Stimulated activated CD8-positive, alpha-beta memory T cell treated with anti-CD3 and anti-CD28 coated beads, Interleukin-4, amount 100 ng/mL, for 1 hour (primary cell): ENCODE measurements at places on chromosomes 1 and 21.

- no peak for DNase-seq
Observed at GRCh38 chr21:33261635-33262034, 4.5 kb upstream of the IL10RB start.

DNA sequence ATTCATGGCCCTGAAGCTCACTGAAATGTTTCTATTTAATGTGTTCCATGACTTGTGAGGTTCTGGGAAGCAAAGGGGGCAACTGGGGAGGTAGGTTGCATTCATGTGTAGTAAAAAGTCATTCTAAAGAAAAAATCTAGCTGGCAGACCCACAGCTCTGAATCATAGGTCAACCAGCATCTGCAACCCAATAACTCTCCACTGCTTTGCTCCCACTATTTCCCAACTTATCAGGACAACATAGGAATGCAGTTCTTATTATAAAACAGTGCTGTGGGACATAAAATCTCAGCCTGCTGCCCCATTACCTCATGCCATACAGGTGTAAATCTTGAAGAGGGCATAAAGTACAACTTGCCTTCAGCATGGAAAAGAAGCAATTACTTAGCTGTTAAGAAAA is 576.1 kb upstream of the PTBP2 start:
- no peak for DNase-seq

DNA sequence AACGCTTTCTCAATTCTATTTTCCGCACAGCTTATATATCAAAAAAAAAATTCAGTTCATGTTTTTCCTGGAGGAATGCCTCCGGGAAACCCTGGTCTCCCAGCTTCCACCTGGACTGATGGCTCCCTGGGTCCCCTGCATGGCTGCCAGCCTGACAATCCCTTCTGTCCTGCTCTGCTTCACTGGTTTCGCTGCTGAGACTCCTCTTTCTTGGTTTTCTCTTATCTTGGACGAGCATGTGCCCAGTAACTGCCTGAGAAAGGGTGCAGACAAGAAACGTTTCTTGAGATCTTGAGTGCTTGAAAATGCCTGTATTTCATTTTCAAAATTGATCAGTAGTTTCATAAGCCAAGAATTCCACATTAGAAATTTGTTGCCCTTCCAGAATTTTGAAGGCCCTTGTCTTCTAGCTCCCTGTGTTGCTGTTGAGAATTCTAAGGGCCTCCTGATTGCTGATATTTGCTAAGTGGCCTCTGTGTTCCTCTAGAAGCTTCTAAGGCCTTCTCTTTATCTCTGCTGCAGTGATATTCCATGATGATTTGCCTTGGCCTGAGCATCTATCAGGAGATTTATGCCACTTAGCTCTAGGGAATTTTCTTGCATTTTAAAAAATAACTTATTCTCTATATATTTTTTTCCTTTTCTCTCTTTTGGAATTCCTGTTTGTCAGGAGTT is 44.7 kb downstream of the ETS2 start:
- DNase-seq = no peak

DNA sequence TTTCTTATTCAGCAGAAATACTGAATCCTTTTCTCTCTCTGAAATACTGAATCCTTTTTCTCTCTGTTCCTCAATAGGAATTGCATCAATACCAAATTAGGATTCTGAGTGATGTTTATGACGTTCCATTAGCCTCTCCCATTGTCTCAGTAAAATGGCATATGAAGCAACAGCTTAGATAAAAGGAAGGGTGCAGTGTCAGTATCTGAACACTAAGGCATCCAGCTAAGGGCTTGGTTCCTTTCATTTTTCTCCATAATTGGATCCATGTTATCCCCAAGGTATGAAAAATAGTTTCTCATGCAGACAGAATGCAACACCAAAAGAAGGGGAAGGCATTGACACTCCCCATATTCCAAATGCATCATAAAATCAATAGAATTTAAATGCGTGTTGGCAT is 61.5 kb upstream of the RAVER2 start:
- no peak for DNase-seq
